ENCODE measurements at places on chromosomes 1 and 21.

- no peaks in the 10 kb centered on the region for H3K36me3 ChIP-seq
- H3K4me3 ChIP-seq: no peak overlapping the region
- no peak overlapping the region for H3K27ac ChIP-seq
- no peaks in the 10 kb centered on the region for H3K27me3 ChIP-seq
- no peak for DNase-seq
Measured at GRCh38 chr1:22449636-22450035, 2.0 kb upstream of the ZBTB40 start.

- no peak for DNase-seq
- no peak overlapping the region for H3K4me3 ChIP-seq
- H3K27ac ChIP-seq: no peak overlapping the region
- H3K36me3 ChIP-seq: no peaks in the 10 kb centered on the region
Measured at GRCh38 chr1:198346178-198346577, 189.4 kb downstream of the NEK7 start.

GRCh38 chr1:204384636-204385352 lies 25.1 kb upstream of the PLEKHA6 start:
- no peak overlapping the region for H3K4me3 ChIP-seq
- no peaks in the 10 kb centered on the region for H3K36me3 ChIP-seq

- H3K4me1 ChIP-seq: no peaks in the 10 kb centered on the region
- DNase-seq: no peak
- no peaks in the 10 kb centered on the region for H3K36me3 ChIP-seq
Measured at GRCh38 chr1:184598403-184599193, 156.1 kb downstream of the EDEM3 start.

GRCh38 chr1:160863061-160863773 lies 530 bp upstream of the CD244 start:
- H3K4me3 ChIP-seq: no peak overlapping the region
- H3K27ac ChIP-seq: no peak overlapping the region
- no peaks in the 10 kb centered on the region for H3K36me3 ChIP-seq
- no peaks in the 10 kb centered on the region for H3K27me3 ChIP-seq
- no peaks in the 10 kb centered on the region for H3K4me1 ChIP-seq

GRCh38 chr1:50080904-50081586 lies 27.7 kb upstream of the ELAVL4 start:
- no peak for DNase-seq
- no peaks in the 10 kb centered on the region for H3K36me3 ChIP-seq
- no peak overlapping the region for H3K27ac ChIP-seq
- no peaks in the 10 kb centered on the region for H3K4me1 ChIP-seq
- H3K4me3 ChIP-seq: no peak overlapping the region
- H3K27me3 ChIP-seq: no peaks in the 10 kb centered on the region

DNA sequence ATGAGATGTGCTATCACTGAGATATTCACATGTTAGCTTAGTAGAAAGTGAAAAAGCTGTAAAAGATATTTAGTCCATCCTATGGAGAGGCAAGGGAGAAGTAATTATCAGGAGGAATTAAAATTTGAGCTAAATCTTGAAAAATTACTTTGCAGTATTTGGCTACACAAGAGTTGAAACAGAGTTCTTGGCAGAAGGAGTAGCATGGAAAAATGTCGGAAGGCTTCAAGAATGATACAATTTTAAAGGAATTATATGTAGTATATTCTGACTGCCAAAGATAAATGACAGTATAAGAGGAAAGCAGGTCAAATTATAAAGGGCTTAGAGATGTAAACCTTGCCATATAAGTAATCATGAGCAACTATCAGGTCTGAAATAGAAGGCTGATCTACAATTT lies 518.9 kb downstream of the BRINP3 start:
- no peaks in the 10 kb centered on the region for H3K36me3 ChIP-seq
- H3K4me3 ChIP-seq: no peak overlapping the region
- H3K4me1 ChIP-seq: no peaks in the 10 kb centered on the region
- H3K27ac ChIP-seq: no peak overlapping the region

- no peak for DNase-seq
- H3K36me3 ChIP-seq: peaks cover 97% of the 10 kb centered on the region
- H3K27ac ChIP-seq: no peak overlapping the region
- no peaks in the 10 kb centered on the region for H3K27me3 ChIP-seq
- no peak overlapping the region for H3K4me3 ChIP-seq
Measured at GRCh38 chr1:46681333-46682034, 9.8 kb downstream of the TEX38 start.

DNA sequence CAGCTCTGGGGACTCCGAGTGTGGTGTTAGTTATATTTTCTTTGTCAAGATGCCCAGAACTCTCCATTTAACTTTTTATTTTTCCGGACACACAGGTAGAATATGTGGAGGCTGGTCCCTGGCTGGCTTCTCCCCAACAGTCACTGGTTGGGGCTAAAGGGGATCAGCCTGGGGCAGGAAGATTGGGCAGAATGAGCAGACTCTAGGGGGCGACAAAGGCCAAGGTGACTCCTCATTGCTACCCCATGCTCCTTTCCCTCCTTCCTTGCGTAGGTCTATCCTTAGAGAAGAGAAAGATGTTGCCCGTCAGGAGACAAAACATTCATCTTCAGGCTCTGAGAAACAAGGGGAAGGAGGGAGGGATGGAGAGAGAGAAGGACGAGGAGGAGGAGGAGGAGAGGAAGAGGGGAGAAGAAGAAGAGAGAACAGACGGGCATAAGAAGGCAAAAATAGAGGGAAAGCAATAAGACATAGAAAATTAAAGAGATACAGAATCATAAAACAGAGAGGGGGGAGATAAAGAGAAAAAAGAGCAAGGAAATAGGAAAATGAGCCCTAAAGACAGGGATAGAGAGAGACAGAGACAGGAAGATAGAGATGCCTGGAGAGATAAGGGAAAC lies 89.9 kb downstream of the FOXD2 start:
- H3K27ac ChIP-seq: no peak overlapping the region
- no peaks in the 10 kb centered on the region for H3K36me3 ChIP-seq
- H3K27me3 ChIP-seq: no peaks in the 10 kb centered on the region
- no peak overlapping the region for H3K4me3 ChIP-seq

- DNase-seq: no peak
- no peak overlapping the region for H3K27ac ChIP-seq
- H3K27me3 ChIP-seq: no peaks in the 10 kb centered on the region
Measured at GRCh38 chr1:7702365-7702764, 68.7 kb upstream of the VAMP3 start.

- H3K36me3 ChIP-seq: no peaks in the 10 kb centered on the region
- H3K4me1 ChIP-seq: no peaks in the 10 kb centered on the region
- no peaks in the 10 kb centered on the region for H3K27me3 ChIP-seq
- no peak overlapping the region for H3K27ac ChIP-seq
- DNase-seq: no peak
Measured at GRCh38 chr1:247551721-247552120, 2.8 kb downstream of the GCSAML start.

DNA sequence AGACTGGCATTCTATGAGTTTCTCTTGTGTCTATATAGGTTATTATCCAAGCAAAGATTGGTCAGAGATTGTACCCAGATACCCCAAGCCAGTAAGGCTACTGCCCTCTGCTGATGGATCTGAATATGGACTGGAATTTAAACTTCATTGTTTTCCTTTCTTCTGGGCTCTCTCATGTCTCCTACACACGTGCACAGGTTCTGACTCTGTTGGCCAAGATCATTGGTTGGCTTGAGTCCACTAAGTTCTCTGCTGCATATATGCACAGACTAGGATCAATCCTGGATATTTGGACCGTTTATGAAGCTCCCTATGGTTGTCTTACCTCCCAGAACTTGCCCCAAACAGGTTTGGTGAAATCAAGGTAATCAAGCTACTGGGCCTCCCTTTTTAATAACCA lies 69.7 kb downstream of the CC2D1B start:
- H3K4me1 ChIP-seq: no peaks in the 10 kb centered on the region
- H3K27me3 ChIP-seq: no peaks in the 10 kb centered on the region
- H3K36me3 ChIP-seq: no peaks in the 10 kb centered on the region

DNA sequence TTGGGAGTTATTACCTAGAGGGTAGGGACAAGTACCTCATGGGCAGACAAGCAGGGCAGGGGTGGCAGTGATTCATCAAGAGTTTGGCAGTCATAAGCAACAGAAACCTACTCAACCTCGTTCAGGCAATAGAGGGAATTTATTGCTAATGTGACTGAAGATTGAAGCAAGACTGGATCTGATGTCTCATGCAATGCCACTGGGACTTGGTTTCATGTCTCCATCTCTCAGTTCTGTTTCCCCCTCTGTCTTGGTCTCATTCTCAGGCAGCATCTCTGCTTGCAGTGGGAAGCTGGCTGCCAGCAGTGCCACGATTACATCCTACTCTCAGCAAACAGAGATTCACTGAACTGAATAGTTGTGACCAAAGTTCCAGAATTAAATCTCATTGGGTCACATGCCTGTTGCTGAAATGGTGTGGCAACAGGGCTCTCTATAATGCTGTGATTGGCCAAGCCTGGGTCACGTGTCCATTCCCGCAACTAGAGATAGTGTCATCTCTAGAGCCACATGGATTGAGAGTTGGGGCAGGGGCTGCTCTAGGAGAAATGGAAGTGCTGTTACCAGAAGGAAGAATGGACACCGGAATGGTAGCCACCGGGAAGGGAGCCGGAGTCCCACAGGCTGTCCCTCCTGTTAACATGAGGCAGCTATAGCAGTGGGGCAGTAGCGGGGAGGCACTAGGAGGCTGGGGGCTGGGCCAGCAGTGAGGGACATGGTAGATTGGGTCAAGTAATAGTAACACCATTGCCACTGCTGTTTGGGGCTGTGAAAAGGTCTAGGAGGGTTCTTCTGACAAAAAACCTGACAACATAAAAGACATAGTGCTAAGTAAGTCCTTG lies 3.9 kb upstream of the CDC42 start:
- no peaks in the 10 kb centered on the region for H3K36me3 ChIP-seq
- no peak overlapping the region for H3K4me3 ChIP-seq
- no peaks in the 10 kb centered on the region for H3K27me3 ChIP-seq
- no peaks in the 10 kb centered on the region for H3K4me1 ChIP-seq

DNA sequence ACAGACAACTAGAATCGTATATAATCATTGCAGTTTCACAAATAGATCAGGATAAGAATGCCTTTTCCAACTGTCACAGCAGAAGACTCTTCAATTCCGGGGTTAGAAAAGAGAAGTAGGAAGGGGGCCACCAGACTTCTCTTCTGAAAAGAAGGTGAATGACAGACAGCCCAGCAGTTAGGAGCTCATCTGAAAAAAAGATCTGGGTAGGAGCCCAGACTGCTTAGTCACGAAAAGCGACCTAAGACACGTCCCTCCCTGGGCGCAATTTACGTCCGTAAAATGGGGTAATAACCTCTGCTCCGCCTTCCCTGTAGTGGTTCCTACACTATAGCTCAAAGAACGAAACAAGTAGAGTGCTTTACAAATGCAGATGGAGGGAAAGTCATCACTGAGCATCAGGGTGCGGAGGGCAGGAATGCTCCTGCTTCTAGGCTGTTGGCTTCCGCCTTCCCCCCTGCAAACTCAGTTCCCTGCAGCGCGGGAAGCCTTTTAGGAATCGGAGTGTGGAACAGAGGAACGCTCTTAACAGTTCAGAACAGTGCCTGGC lies 582 bp downstream of the ORC1 start:
- H3K36me3 ChIP-seq: peaks cover 9% of the 10 kb centered on the region
- H3K4me3 ChIP-seq: peak overlapping the region; percentile 69
- H3K27ac ChIP-seq: no peak overlapping the region
- DNase-seq: no peak

DNA sequence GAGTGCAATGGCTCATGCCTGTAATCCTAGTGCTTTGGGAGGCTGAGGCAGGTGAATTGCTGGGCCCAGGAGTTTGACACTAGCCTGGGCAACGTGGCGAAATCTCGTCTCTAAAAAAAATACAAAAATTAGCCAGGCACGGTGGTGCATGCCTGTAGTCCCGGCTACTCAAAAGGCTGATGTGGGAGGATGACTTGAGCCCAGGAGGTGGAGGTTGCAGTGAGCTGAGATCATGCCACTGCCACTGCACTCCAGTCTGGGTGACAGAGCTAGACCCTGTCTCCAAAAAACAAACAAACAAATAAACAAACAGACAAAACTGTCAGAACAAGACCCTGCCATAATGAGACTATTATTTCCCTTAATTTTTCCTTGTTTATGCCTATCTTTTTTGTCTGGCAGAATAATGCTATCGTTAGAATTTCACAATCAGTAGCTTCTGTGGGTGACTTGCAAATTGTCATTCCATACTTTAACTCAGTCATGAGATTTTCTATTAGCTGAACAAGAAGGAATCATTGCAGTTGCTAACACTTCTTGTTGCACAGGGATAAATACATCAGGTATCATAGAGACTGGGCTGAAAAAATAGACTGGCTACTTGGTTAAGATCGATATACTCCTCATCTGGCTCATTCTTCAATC lies 7.5 kb upstream of the THEM4 start:
- no peaks in the 10 kb centered on the region for H3K4me1 ChIP-seq
- H3K36me3 ChIP-seq: no peaks in the 10 kb centered on the region
- H3K27me3 ChIP-seq: no peaks in the 10 kb centered on the region
- no peak overlapping the region for H3K4me3 ChIP-seq

GRCh38 chr1:96533820-96534219 lies 187.8 kb upstream of the PTBP2 start:
- no peaks in the 10 kb centered on the region for H3K27me3 ChIP-seq
- H3K27ac ChIP-seq: no peak overlapping the region
- H3K4me1 ChIP-seq: peaks cover 11% of the 10 kb centered on the region
- H3K4me3 ChIP-seq: no peak overlapping the region
- no peaks in the 10 kb centered on the region for H3K36me3 ChIP-seq

- DNase-seq: no peak
- no peak overlapping the region for H3K4me3 ChIP-seq
- H3K36me3 ChIP-seq: peaks cover 22% of the 10 kb centered on the region
- no peaks in the 10 kb centered on the region for H3K4me1 ChIP-seq
Measured at GRCh38 chr1:211761400-211761799, 69.2 kb downstream of the LPGAT1 start.

- no peak for DNase-seq
- no peaks in the 10 kb centered on the region for H3K4me1 ChIP-seq
- H3K27ac ChIP-seq: no peak overlapping the region
- H3K4me3 ChIP-seq: no peak overlapping the region
- H3K27me3 ChIP-seq: peaks cover 46% of the 10 kb centered on the region
Measured at GRCh38 chr1:5423109-5423508, 569.1 kb downstream of the NPHP4 start.

DNA sequence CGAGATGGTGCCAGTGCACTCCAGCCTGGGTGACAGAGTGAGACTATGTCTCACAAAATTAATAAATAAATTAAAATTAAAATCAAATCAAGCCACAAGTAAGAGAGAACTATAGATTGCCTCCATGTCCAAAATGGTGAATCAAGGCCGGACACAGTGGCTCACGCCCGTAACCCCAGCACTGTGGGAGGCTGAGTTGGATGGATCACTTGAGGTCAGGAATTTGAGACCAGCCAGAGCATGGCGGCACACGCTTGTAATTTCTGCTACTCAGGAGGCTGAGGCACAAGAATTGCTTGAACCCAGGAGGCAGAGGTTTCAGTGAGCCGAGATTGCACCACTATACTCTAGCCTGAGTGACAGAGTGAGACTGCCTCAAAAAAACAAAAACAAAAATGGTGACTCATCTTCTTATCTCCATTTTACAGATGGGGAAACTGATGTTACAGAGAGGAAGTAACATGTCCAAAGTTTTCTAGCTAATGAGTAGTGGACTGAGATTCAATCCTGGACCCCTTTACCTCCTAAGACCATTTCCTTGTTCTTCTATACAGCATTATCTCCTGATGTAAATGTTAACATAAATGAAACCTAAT lies 99.0 kb upstream of the HNRNPU start:
- no peaks in the 10 kb centered on the region for H3K36me3 ChIP-seq
- DNase-seq: no peak
- H3K27ac ChIP-seq: peak overlapping the region; percentile 83
- H3K4me1 ChIP-seq: peaks cover 34% of the 10 kb centered on the region
